ENCODE measurements at places on chromosomes 6 and 20.

- DNase-seq: no peak
Observed at GRCh38 chr6:39426073-39426456, 103.6 kb upstream of the KCNK16 start.

GRCh38 chr20:51306521-51307358 is 235.8 kb downstream of the NFATC2 start:
- peak; percentile 76 for DNase-seq

DNA sequence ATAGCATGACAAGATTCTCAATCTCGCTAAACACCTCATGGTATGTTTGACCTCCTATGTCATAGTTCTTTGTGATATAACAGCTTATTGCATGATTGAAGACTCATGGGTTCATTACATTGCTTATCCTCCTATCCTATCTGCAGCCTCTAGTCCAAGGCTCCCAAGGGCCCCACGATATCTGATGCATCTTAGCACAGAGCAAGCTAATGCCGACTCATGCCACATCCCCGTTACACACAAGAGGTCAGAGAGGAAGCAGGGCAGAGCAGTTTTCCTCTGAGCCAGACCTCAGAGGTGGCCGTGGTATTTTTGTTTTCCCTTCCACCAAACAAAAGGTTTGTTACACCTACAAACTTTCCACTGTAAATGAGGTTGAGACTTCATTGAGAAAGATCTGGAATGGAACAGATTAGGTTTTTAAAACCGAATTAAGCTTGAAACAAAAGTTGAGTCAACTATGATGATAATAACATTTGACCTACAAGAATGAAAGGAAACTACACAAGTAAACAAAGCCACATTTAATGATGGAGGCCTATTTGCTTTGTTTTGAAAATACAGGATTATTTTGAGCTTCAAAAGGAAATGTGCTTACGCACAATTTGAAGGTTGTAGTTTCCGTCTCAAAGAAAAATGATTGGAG is 133.9 kb upstream of the MYLIP start:
- no peak for DNase-seq

GRCh38 chr6:193773-194310 is 98.4 kb upstream of the DUSP22 start:
- peak; percentile 53 for DNase-seq

GRCh38 chr6:125453516-125453915 is 151.7 kb upstream of the HDDC2 start:
- DNase-seq: no peak

- peak; percentile 6 for DNase-seq
Observed at GRCh38 chr6:49454787-49455709, 8.0 kb downstream of the MMUT start.

DNA sequence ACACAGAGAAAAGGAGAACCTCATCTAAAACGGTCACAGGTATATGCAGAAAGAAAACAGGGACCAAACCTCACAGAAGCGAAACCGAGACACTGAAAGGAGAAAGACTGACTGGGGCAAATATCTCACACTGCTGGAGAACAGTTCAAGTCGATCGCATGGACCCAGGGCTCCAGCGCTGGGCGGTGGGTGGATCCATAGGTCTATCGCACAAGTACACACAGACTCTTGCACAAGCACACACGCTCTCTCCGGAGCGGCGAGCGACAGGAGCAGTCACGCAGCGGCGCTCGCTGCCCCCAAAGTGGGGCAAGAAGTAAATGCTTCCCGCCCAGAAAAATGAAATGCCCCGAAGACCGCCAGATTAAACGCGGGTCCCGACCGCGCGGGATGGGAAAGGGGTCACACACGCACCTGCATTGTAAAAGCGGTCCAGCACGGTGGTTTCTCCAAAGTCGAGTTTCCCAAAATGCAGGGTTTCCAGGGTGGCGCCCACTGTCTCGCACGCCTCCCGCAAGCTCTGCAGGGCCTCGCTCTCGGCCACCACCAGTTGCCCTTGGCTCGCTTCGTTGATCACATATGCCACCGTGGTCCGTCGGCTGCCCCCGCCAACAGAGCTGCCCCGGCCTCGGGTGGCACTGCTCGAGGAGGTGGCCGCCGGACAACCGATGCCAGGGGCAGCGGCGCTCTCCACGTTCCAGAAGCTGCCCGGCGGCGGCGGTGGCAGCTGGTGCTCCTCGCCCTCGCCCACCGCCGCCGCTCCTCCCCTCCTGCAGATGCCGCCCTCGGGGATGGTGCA is 782 bp downstream of the MAP3K5 start:
- DNase-seq: peak; percentile 55

DNA sequence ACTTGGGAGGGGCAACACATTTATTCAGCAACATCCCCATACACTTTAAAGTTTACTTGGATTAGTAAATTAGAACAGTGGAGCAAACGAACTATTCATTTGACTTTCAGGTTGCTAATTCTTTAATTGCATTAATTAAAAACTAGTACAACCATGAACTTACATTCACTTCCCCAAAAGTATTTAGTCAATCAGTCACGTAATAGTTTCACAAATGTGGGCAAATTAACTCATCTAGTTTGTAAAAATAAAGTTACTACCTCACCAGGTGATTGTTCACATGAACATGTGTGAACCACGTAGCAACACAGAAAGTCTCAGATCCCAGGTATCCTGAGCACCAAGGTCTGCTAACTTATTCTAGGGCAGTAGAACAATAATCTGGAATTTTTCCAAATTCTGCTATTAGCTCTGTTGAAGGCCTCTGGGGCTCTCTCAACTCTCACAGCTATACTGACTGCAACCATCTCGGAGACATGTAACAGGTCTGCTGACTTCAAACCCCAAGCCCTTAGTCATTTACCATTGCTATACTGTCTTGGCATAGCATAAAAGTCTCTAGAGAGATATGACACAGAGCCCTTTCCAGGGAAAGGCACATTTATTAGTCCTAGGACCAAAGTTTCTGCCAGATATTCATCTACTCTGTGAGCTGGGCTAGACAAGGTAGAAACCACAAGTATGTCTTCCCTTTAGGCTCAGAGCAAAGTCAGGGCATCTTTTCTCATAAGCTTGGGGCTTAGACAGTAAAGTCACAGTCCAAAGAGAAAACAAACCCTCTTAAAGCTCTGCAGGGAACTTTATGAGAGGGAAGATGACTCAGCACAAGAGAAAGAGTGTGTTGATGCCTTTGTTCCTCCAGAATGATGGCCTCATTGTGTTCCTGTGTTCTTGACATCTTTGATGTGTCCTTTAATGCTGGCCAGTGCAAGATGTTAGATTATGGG is 50.9 kb upstream of the CCDC28A start:
- DNase-seq: no peak

DNA sequence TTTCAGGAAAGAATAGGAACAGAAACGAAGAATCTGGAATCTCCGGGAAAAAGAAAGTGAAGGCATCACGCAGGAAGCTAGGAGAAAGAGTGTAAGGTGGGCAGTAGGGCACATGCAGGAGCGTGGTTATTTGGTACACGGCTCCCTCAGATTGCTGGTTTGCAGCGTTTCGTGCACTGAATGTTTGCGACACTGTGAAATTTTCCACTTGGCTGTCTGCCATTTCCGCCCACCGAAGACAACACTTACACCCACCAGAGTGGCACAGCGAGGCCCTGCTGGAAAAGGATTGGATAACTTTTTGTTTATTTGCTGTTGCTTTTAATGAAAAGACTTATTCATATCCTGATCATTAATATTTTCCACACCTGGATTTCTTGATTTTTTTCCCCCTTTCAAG is 248.3 kb downstream of the GMPR start:
- no peak for DNase-seq

GRCh38 chr20:41177636-41178035 is 40.3 kb downstream of the PLCG1 start:
- DNase-seq: no peak

GRCh38 chr6:149250951-149251350 is 66.6 kb upstream of the TAB2 start:
- DNase-seq: no peak

GRCh38 chr6:88301888-88302768 is 136.0 kb upstream of the CNR1 start:
- DNase-seq: no peak

DNA sequence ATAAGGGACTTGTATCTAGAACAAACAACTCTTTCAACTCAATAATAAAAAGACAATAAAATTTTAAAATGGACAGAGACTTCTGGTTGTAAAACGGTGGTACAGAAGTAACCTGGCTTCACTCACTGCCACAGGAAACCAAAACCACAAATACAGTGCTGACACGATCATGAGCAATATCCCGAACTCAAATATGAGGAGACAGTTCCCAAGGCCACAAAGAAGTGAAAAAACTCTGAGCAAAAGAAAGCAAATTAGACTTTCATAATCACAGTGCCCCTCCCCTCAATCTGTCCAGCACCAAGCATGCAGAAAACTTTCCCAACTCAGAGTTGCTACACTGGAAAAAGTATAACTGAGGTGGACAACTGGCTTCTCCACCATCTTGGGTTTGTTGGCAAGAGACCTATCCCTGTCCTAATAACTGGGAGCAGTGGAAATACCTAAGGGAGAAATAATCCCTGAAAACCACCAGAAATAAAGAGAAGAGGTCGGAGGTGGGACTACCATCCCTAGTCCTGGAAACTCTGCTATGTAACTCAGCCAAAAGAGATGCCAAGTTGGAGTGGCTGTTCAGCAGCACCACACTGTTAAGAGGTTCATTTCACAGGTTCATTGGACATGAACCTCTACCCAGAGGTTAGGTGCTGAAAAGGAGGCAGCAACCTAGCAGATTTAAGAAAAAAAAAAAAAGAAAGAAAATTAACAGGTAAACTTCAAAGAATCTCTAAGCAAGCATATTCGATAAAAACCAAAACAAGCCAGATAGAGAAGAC is 55.5 kb downstream of the REV3L start:
- DNase-seq: peak; percentile 80

- no peak for DNase-seq
Observed at GRCh38 chr6:9554806-9555205, 860.1 kb downstream of the TFAP2A start.

DNA sequence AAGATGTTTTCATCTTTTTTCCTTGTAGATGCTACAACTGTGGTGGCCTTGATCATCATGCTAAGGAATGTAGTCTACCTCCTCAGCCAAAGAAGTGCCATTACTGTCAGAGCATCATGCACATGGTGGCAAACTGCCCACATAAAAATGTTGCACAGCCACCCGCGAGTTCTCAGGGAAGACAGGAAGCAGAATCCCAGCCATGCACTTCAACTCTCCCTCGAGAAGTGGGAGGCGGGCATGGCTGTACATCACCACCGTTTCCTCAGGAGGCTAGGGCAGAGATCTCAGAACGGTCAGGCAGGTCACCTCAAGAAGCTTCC is 101.5 kb downstream of the POPDC3 start:
- DNase-seq: no peak

GRCh38 chr6:149560736-149561135 is 5.4 kb upstream of the GINM1 start:
- DNase-seq: no peak

DNA sequence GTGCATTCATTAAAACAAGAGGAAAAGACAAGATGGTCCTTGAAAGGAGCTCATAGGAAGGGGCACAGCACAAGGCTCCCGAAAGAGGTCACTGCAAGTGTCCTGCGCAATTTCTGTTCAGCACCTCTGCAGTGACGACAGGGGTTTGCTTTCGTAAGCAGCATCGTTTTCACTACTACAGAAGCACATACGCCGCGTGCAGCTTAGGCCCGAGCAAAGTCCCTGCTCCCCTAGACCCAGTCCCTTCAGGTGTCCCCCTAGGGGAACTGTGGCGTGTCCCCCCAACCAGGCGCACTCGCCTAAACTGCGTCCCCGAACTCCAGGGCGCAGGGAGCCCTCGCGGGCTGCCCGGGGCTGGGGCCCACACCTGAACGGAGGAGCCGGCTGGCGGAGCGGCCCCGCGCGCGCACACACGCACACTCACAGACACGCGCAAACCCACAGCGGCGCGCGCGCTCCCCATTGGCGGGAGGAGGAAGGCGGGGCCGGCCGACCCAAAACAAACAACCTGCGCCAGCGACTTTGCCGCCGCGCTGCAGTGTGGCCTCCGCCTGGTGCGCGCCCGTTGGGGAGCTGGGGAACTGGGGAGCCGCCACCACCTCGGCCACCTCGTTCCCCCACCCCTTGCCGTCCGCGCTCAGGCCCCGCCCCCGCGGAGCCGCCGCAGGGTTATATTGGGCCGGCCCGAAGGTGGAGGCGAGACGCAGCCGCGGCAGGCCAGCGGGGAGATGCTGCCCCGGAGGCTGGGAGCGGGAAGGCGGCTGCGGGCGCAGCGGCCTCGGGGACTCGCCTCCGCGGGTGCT is at the start of gene FOXQ1:
Gene FOXQ1, plus strand, starts transcription at position 699 of the 803 bp plus-strand sequence. CDS start 607 bp downstream, outside the sequence.
- peak; percentile 15 for DNase-seq

DNA sequence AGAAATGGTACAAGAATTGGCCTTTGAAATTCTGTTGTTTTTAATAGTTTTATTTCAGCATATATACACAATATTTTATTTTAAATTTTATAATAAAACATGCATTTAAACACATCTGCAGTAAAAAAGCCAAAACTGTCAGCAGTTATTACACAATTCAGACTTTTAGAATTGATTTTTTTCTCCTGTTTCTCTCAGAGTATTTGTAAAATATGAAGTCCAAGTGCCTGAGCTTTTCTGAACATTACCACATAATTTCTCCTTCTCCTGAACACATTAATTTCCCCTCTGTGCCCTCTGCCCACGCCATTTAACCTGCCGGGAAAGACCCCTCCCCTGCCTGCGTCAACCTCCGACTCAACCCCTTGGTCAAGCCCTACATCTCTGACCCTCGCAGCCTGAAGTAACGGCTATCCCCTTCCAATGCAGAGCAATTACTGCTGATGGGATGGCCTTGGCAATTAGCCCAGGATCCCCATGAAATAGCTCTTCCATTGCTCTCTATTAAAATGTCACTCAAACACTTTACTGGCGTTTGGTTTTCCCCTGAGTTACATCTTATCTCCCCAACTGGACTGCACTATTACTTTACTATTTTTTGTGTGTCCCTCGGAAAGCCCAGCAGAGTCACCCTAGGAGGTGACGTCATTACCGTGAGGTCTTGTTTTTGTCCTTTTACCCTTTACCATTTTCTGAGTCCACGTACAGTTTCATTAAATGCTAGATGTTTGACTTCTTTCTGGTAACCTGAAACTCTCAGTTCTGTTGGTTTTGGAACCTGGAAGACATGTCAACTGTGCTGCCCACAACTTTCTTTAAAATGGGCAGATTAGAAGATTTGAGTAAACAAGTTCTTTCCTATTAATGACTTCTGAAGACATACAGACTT is 146.7 kb upstream of the TAB2 start:
- DNase-seq: no peak

- no peak for DNase-seq
Observed at GRCh38 chr6:165219629-165220028, 89.8 kb downstream of the C6orf118 start.

GRCh38 chr6:53317861-53318260 is 30.9 kb downstream of the ELOVL5 start:
- DNase-seq: no peak

- DNase-seq: no peak
Observed at GRCh38 chr6:111763381-111763780, 109.9 kb downstream of the FYN start.

DNA sequence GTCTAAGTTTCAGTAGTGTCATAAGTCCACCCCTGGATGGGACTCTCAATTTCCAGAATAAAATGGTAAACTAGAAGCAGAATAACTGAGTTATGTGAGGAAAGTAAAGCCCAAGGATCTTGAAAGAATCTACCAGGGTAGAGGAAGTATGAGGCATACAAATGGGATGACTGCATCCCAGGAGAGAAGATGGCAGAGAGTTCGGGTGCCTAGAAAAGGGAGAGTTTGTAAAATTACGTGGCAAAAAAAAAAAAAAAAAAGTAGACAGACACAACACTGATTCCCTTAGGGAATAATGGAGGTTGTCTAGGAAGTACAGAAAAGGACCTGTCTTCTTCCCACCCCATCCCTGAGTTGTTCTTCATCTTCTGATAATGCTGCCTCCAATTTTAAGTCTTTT is 3.4 kb downstream of the GABBR1 start:
- DNase-seq: no peak

- no peak for DNase-seq
Observed at GRCh38 chr6:56624728-56625069, 18.0 kb downstream of the DST start.

GRCh38 chr6:19643287-19643686 is 193.9 kb upstream of the ID4 start:
- DNase-seq: no peak

All from activated CD4-positive, alpha-beta T cell treated with anti-CD3 and anti-CD28 coated beads, Interleukin-2, Interleukin-4, amounts not matched to agents 100 ng/mL and 50 ng/mL, durations not matched to agents 16 hours and 8 hours (primary cell).